ENCODE measurements at places on chromosomes 7 and 10.

- no peak overlapping the region for H3K4me3 ChIP-seq
- H3K27ac ChIP-seq: no peak overlapping the region
- H3K4me1 ChIP-seq: no peaks in the 10 kb centered on the region
- no peaks in the 10 kb centered on the region for H3K27me3 ChIP-seq
- DNase-seq: no peak
These were observed 589.0 kb downstream of the NXPH1 start for GRCh38 chr7:9022456-9022855.

DNA sequence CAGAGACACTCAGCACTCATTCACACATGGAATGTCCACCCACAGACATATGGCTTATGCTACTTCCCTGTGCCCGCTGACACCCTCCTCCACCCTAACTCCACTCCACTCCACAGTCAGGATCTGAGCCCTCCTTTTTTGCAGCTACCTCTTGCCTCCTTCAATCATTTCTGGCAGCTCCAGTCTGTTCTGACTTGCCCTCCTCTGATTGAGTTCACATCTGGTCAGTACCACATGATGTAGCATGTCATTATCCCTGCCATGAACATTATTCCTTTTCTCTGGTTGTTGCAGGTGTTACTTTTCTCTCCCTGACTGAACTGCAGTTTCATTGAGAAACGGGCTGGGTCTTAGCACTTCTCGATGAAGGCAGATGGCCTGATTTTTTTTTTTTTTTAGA, 130.1 kb upstream of the EGR2 start:
- H3K4me1 ChIP-seq: no peaks in the 10 kb centered on the region
- no peak overlapping the region for H3K4me3 ChIP-seq
- DNase-seq: no peak
- no peak overlapping the region for H3K27ac ChIP-seq
- no peaks in the 10 kb centered on the region for H3K27me3 ChIP-seq

DNA sequence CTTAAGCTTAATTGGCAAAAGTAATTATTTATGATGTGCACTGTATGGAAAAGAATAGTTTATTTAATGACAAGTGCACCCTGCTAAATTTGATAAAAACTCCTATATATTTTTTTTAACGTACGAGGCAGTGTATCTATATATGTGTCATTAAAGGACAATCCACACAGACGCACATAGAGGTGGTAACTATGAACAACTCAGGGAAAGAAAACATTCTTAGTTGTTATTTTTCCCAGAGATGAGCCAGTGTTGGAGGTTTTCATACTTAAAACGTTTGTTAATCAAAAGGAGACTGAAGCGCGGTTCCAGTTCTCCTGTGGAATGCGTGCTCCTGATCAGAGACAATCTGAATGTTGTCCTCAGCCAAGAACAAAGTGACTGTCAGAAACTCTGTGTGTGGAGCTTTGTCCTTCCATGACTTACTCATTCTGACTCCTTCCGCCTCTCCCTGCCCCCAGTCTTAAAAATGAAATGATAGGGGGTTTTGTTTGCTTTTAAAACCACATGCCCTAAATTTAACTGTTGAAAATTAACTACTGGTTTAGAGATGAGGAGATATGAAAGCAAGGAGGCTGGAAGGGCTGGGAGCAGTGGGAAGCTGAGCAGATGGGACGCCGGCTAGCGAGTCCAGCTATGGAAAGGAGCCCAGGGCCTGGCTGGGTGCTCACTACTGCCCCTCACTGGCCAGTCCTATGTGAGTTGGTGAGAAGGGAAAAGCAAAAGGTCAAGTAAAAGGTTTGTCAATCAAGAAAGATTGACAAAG, 99.6 kb downstream of the SVIL start:
- H3K27ac ChIP-seq: peak overlapping the region; percentile 65
- no peak for DNase-seq
- peaks cover 26% of the 10 kb centered on the region for H3K4me1 ChIP-seq
- H3K36me3 ChIP-seq: peaks cover 17% of the 10 kb centered on the region
- H3K27me3 ChIP-seq: no peaks in the 10 kb centered on the region
- H3K4me3 ChIP-seq: no peak overlapping the region

DNA sequence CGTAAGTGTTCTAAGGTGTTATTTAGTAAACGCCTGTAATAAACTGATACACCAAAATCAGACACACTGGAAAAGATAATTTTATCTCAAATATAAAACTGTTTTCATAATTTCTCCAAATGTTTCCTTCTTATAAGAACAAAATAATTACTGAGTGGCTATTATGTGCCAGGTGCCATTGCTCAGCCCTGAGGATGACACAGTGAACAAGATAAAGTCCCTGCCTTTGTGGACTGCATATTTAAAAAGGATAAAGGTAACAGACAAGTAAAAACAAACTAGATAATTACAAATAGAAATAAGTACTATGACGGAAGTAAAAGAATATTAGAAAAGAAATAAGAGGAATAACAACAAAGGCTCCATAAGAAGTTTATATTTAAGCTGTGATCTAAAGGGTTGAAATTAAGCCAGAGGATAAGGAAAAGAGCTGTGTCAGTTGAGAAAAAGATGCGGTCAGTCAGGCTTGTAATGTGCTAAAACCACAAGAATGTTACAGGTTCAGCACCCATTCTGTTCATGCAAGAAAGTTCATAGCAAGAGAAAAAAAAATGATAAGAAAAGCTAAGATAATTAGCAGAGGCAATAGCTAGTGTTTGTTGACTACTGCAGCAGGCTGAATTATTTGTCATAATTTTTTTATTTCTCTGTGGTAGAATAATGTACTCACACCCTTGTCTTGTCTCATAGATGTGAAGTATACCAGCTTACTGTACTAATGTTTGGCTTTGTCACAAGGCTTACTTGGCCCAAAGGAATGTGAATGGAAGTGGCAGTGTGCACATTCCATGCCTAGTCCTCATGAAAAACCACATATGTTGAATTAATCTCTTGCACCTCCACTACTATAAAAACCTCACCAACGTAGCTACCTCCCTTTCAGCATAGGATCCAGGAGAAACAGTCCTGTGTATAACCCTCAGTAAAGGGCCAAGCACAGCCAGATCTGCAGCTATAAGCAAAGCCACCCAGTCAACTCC, 75.1 kb downstream of the CRPPA start:
- no peak overlapping the region for H3K27ac ChIP-seq
- H3K27me3 ChIP-seq: no peaks in the 10 kb centered on the region
- H3K4me3 ChIP-seq: no peak overlapping the region
- no peak for DNase-seq

DNA sequence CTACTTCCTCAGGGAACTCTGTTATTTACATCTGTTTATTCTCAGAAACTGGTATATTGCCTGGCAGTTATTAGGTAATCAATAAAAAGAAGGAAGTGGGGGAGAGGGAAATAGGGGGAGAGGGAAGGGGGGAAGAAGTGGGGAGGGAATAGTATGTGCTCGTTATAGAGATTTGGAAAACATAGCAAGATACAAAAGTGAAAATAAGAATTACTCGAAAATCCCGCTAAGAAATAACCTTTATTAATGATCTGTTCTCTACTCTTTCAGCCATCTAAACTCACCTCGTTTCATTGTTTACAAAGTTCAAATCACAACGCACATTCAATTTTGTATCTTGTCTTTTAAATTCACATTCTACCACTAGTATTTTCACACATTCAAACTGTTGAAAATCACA, 63.0 kb upstream of the CDCA7L start:
- no peaks in the 10 kb centered on the region for H3K27me3 ChIP-seq
- H3K36me3 ChIP-seq: no peaks in the 10 kb centered on the region
- H3K4me1 ChIP-seq: no peaks in the 10 kb centered on the region
- DNase-seq: no peak
- H3K27ac ChIP-seq: no peak overlapping the region

DNA sequence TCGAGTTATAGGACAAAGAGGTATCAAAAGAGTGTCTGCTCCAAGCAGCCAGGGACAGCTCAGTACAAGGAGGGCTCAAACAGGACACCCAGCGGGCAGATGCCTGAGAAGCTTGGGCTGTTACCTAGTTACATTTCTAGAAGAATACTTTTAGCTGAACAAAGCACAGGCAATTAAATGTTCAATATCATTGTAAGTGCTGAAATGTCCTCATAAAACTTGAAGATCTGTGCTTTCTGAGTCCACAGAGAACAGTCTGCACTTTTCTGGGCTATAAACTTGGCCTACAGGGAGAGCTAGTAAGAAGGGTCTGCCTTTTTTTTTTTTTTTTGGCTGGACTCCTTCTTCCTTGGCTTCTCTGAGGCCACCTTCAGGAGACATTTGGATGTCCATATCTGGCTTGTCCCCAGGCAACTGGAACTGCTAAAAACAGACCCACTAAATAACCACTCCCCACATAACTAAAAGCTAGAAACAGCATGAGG, 123.2 kb downstream of the SLC16A9 start:
- no peaks in the 10 kb centered on the region for H3K27me3 ChIP-seq
- H3K27ac ChIP-seq: no peak overlapping the region
- no peak for DNase-seq
- H3K4me1 ChIP-seq: peaks cover 11% of the 10 kb centered on the region
- H3K36me3 ChIP-seq: no peaks in the 10 kb centered on the region
- H3K4me3 ChIP-seq: no peak overlapping the region

- H3K27me3 ChIP-seq: no peaks in the 10 kb centered on the region
- H3K27ac ChIP-seq: no peak overlapping the region
- H3K4me1 ChIP-seq: peaks cover 28% of the 10 kb centered on the region
- H3K36me3 ChIP-seq: no peaks in the 10 kb centered on the region
- DNase-seq: no peak
These were observed 38.9 kb upstream of the XPNPEP1 start for GRCh38 chr10:109962247-109962646.

- no peaks in the 10 kb centered on the region for H3K27me3 ChIP-seq
- DNase-seq: no peak
- no peak overlapping the region for H3K4me3 ChIP-seq
- peaks cover 3% of the 10 kb centered on the region for H3K36me3 ChIP-seq
These were observed 18.2 kb downstream of the COL17A1 start for GRCh38 chr10:104067525-104067924.
